ENCODE measurements at places on chromosomes 3 and 15.

GRCh38 chr3:183975981-183976662 lies 41.6 kb downstream of the ABCC5 start:
- no peak for DNase-seq

GRCh38 chr3:174094669-174095068 lies 697.1 kb downstream of the NLGN1 start:
- no peak for DNase-seq

GRCh38 chr3:16916840-16917239 lies 32.1 kb downstream of the PLCL2 start:
- no peak for DNase-seq

DNA sequence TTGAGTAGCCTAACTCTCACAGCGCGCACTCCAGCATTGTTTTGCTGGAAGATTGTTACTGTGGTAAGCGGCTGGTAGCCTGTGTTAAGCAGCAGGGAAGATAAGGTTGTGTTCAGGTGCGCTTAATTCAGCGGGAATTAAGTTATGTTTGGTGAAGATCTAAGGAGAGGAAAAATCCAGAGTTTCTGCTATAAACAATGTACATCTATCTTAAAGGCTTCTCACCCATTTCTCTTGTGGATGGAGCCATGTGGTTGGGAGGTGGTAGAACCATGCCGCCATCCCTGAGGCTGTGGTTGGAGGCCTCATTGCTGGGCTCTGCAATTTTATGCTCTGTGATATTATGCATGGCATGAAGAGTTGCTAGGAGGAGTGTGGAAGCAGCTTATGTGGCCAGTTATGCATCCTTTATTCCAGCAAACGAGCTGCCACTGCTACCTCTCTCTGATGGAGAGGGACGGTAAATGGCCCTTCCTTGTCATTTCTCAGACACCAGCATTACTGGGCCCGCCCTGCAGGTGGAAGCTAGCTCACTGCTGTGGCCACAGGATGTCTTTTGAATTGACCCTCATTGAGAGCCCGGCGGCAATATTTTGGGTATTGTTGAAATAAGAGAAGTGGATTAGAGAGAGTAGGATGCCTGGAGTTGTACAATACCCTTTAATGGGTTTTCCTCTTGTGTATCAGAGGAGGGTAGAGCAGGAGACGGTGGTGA lies 1.3 kb downstream of the MINAR1 start:
- DNase-seq, result no peak

GRCh38 chr15:96043591-96044171 lies 286.8 kb upstream of the NR2F2 start:
- DNase-seq, result no peak

DNA sequence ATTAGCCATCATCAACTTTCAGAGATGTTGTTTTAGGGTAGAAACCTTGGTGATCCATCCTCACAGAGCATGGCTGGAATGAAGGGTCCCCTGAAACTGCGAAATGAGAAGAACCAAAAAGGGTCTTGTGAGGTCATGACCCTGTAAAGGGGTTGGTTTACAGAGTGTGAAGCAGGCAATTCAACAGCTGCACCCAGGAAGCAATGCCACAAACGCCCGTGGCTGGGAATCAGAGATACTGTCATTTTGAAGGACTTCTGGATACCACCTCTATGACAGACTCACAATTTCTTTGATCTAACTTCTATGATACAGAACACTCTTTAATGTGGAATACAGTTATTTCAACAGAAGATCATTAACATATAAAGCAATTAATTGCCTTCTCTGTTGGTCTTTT lies 79.1 kb downstream of the GREM1 start:
- DNase-seq, result no peak

DNA sequence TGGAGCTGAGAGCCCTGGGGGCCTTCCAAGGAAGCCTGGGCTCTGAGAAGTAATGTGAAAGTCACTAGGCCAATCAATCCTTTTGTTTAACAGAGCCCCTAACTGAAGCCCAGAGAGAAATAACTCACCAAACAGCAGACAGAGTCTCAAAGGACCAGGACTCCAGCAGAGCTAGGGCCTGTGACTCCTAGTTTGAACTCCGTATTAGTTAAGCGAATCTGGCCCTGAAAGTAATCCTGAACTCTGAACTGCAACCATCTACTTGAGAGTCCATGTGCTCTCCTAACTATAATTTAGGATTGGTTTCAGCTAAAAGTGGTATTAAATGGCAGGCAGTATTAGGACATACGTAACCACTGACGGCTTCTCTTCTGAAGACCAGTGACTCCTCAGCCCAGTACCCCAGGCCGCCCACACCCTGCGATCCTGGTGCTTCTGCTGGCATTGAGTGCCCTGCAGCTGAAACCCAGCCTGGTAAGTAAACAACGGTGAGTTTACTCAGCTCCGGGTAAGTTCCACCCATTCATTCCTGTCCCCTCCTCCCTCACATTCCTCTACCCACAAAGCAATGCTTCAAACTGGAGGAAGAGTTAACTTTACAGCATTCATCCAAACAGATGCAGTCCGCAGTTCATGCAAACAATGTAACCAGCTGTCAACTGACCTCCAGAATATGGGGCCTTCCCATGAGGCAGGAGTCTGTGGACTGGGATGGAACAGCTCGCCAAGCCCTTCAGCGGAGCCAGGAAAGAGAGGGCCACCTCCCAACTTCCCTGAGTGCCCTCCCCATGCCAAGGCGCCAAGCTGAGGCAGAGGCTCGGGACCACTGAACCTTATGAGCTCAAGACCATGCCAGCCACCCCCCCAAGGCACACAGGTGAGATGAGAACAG lies 7.3 kb downstream of the MYO5C start:
- no peak for DNase-seq

- DNase-seq, result no peak
These were observed 112.0 kb downstream of the WNT7A start for GRCh38 chr3:13767896-13768295.

DNA sequence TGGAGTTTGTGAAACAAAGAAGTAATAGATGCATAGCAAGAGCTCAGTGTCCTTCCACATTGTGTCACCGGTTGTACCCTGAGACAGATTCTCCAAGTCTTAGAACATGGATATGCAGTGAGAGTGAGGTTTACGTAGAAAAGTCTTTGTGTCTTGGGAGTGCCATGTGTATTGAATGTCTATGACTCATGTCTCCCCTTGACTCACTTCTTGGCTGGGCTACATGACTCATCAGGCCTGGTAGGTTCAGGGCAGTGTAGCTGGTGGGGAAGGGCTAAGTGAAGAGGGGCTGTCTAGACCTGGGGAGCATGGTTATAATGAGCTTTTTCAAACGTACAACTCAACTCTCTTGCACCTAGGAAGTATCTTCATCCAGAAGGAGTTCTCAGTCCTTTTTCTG lies 167.4 kb downstream of the GAP43 start:
- DNase-seq, result no peak

DNA sequence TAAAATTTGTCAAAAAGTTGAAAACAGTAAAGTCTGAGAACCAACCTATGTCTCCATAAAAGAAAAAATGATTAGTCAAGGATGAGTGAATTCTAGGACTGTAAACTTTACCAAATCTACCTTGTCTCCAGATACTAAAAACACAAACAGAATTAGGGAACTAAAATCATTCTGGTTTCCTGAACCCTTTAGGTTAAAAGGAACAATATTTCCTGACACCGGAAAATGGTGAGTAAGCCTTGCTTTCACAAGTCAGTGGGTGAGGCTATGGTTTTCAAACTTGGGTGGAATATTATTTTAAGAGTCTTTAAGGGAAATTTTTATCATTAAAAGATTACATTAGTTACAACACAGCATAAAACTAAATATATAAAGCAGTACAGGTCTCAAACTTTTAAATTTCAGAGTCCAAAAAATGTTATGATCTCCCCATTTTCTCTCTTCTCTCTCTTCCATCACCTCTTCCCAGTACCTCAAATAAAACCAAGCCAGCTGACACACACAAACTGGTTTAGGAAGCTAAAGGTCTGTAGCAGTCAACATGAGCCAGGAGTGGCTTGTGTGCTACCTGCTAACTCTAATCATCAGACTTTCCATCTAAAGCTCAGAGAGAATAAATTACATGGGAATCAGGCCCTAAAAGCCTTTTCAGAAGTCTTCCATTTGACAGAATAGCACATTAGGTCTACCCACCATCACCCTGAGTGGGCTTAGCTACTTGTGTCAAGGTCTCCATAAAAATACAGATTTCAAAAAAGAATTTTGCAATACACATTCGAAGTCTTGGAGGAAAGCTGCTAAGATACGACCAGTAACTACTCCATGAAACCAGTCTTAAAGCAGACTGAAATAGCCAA lies 2.2 kb downstream of the SLC12A6 start:
- no peak for DNase-seq

GRCh38 chr3:172814738-172815137 lies 64.2 kb downstream of the ECT2 start:
- no peak for DNase-seq

DNA sequence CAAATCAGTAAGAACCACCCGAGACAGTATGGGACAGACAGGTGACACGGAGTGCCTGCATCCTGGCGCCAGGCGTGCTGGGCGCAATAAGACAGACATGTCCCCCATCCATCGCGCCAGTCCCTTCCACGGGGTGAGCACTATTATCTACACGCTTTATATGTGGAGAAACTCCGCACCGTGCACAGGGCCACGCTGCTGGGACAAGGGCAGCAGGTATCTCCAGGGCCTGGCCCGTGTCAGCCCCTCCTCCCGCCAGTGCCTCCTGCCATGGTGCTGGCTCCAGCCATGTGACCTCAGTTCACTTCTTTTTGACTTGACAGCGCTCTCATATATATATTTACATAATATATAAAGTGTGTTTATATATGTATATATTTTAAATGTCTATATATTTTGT lies 42.6 kb downstream of the TNK2 start:
- DNase-seq, result no peak

DNA sequence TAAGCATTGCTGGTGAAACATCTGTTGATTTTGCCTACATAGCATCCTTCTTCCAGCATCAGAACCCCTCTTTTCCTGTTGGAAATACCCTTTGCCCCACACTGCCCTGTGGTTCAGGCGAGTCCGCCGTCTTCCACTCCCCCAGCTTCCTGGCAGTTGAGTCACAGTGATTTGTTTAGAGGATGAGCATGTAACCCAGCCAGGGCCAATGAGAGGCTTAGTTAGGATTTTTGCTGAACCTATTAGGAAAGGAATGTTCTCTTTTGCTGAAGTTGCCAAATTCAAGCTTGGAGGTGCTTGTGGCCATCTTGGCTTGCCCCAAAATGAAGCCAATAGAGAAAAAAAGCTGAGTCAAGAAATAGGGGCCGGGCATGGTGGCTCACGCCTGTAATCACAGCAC lies 19.0 kb upstream of the MEX3B start:
- DNase-seq, result no peak

DNA sequence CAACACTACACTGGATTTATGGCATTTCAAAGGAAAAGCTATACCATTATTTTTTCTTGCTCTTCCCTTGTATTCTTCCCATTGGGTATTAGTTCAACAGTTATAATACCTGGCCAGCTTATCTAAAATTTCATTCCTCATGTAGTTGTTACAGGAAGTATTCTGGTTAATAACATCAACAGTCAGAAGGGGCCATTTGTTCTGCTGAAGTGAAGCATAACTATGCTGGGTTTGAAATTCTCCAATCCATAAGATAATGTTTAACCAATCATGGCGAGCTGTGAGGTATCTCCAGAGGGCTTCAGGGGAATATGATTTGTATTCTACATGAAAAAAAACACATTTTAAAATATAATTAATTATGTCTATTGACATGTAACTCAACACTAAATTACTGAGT lies 43.4 kb downstream of the SPG11 start:
- DNase-seq, result no peak

GRCh38 chr3:177516158-177517011 lies 319.1 kb upstream of the TBL1XR1 start:
- no peak for DNase-seq

GRCh38 chr15:77183066-77183465 lies 112.2 kb upstream of the TSPAN3 start:
- no peak for DNase-seq

GRCh38 chr3:188299708-188300107 lies 145.8 kb downstream of the LPP start:
- DNase-seq, result no peak

DNA sequence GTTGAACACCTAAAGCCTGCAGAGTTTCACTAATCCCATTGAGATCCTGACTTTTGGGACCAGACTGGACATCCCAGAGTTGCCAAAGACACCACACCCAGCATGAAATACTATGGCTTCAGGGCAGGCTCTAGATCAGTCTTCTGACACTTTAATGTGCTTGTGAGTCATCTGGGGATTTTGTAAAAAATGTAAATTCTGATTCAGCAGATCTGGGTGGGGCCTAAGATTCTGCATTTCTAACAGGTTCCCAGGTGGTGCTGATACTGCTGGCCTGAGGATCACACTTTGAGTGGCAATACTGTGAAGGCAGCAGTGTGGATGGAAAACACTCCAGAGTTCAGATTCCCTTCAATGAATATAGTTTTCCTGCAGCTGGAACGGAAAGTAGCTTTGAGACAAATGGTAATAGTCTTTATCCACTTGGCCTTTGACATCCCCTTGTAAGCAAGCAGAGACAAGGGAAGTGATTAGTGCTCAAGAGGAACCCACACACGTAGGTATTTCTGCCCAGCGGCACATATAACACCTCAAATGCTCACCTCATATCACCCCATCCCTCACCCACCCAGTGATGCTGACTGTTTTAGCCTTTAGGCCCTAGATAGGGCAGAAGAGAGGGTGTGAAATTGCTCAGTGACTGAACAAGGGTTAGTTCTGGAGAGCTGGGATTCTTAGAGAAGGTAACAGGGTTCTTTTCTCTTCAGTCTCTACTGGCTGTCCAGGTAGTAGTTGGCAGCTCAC lies 51.5 kb upstream of the GSK3B start:
- DNase-seq, result no peak

GRCh38 chr15:26261966-26262365 lies 398.8 kb upstream of the ATP10A start:
- no peak for DNase-seq

DNA sequence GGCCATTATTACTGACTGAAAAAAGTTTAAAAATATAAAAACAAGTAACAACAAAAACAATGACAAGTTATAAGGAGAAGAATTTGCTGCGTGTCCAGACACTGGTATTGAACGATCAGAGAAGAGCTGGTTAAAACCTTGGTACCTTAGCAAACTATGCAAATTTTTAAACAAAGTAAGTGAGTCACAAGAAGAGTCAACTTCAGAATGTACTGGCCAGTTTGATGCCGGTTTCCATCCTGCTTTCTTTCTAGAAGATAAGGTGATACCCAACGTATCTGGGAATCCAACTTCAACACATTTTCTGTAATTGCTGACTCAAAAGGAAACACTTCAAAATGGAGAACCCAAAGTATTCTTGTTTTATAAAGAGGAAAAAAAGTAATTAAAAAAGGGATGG lies 49.8 kb downstream of the RUBCN start:
- DNase-seq, result no peak

- DNase-seq, result no peak
These were observed 26.0 kb downstream of the ACAP2 start for GRCh38 chr3:195416795-195417194.

DNA sequence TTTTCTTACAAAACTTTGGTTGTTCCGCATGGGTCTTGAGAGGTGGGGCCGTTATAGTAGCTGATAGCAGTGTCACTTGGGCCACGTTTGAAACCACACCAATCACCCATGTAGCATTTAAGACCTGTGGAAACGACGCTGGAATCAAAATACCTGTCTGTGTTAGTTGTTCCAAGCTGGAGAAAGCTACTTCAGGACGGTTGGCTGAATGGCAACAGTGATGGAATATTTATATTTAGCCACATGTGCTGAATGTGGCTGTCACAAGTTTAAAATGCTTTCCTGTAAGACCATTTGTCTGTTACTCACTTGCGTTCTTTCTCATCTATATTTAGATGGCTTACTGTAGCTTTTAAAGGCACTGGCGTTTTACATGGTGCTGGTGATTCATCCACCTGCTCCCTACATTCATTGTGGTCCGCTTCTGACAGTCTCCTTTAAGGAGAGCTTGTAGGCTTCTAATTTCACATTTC lies 1.4 kb downstream of the DNAJA4 start:
- no peak for DNase-seq

- DNase-seq, result no peak
These were observed 89.1 kb upstream of the GALNT15 start for GRCh38 chr3:16085410-16085809.
